ENCODE measurements at places on chromosomes 5 and 9.

- DNase-seq = peak; percentile 66
These were observed 591.8 kb upstream of the CLINT1 start for GRCh38 chr5:158450751-158451171.

GRCh38 chr5:72744136-72744535 is 72.3 kb upstream of the TNPO1 start:
- no peak for DNase-seq

- DNase-seq = no peak
These were observed 64.7 kb downstream of the GDA start for GRCh38 chr9:72213906-72214305.

DNA sequence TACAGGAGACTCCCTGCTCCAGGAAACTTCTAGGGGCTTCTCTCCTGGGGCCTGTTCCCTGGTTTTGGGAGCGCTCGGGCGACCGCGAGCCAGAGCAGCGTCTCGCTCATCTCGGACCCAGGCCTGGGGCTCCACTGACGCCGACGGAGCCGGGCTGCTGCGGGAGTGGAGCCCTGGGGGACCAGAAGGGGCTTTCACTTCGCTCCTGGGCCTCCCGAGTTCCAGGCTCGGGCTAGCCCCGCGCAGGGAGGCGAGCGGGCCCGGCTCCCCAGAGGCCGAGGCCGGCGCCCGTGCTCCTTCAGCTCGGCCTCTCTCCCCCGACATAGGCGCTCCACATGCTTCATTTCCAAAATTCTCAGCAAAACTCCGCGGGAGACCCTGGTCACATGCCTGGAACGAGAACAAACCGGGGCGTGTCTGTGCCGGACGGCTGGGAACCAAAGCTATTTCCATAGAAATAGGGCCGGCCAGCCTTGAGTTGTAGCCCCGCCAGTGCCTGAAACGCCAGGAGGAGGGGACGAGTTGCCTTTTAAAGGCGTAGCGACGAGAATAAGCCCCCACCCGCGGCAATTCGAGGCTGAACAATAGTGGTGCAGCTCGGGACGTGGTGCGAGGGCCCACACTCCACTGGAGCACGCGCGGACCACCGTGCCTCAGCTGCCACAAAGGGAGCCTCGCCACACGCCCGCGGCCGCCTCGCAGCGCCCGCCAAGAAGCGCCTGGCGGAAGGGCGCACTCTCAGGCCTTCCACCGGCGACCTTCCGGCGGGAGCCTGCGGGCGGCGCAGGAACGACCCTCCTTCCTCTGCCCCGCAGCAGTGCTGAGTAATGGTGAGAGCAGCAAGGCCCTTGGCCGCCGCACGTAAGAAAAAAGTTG is 1.1 kb upstream of the G3BP1 start:
- peak; percentile 78 for DNase-seq

DNA sequence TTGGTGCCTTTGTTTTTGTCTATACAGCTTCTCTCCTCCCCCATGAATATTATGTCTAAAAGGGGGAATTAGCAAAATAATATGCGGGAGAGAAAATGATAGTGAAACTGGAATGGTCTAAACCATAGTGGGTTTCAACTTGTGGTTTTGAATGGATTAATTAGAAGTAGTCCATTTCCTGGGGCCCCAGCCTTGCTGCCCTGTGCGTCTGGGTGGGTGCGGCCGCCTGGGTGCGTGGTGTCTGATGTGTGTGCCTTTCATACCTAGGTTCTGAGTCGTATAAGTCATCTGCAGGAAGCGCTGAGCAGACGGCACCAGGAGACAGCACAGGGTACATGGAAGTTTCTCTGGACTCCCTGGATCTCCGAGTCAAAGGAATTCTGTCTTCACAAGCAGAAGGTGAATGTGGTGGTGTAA is 120.0 kb upstream of the CACNA1B start:
- DNase-seq = peak; percentile 89

DNA sequence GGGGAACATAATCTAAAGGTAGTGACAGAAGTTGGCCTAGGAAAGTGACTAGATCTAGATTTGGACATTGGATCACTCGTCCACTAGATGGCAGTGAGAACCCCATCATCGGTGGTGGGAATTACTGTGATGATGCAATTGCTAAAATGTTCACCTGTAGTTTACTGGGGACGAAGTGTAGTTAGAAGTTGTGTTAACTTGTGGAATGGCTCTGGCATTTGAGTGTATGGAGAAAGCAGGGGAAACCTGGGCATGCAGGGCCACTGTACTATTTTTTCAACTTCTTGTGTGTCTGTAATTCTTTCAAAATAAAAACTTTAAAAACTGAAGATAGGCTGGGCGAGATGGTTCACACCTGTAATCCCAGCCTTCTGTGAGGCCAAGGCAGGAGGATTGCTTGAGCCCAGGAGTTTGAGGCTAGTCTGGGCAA is 75.5 kb downstream of the PHAX start:
- DNase-seq = peak; percentile 68

GRCh38 chr9:68541568-68541967 is 885 bp upstream of the TMEM252 start:
- no peak for DNase-seq

Data from fibroblast of villous mesenchyme (primary cell).